ENCODE measurements at places on chromosomes 16 and 17.

DNA sequence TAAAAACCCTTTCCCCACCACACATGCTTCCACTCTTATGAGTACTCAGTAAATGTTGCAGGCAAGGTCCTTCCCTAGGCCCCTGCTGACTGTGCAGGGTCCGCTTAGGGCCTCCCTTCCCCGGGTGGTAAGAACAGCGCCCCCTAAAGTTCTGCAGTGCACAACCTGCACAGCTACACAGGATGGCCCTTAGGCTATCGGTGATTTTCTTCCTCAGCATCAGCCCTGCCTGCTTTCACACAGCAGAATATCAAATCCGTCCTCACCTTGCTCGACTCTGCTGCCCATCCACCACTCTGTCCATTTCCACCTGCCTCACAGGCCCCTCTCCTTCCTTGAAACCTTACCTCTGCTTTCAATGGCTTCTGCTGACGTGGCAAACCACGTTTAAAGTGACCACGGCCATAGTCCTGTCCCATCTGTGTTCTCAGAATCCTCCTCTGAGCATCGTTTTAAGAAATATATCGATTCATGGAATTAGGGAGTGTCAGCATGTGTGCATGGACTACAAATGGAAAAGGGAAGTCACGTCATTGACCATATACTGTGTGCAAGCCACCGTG is 51.4 kb upstream of the TMEM132E start:
- DNase-seq: no peak

- no peak for DNase-seq
Observed at GRCh38 chr17:44960691-44961090, 7.4 kb downstream of the C1QL1 start.

DNA sequence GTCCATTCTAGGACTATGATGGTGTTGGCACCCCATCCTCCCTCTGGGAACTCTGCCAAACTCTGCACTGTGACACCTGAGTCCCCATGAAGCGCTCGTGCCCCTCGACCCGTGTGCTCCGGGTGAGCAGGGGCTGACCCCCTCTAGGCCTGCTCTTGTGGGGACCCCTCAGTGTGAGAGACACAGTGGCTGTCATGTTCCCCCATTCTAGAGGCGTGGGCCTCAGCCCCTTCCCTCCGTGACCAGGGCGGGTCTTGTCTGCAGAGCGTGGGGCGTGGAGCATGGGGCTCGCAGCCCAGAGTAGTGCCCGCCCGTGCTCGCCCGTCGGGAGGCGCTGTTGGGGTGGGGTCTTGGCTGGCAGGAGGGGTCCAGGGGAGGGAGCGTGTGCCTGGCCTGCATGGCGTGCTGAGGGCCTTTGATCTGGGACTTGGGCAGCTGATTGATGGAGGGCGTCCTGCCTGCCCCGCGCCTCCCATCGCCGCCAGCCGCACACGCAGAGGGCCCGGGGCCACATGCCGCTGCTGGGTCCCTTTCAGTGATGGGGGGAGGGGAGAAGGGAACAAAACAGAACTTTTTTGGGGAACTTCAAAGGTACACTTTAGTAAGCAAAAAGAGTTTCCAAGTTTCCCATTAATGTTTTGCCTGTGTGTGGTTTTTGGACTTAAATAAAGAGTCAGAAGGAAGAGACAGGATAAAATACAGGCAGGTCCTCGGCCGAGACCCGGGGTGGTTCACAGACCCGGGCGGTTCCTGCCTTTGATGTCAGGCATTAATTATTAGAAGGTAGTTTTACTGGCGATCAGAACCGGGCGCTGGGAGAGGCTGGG is 22.5 kb downstream of the CENPX start:
- DNase-seq: no peak

DNA sequence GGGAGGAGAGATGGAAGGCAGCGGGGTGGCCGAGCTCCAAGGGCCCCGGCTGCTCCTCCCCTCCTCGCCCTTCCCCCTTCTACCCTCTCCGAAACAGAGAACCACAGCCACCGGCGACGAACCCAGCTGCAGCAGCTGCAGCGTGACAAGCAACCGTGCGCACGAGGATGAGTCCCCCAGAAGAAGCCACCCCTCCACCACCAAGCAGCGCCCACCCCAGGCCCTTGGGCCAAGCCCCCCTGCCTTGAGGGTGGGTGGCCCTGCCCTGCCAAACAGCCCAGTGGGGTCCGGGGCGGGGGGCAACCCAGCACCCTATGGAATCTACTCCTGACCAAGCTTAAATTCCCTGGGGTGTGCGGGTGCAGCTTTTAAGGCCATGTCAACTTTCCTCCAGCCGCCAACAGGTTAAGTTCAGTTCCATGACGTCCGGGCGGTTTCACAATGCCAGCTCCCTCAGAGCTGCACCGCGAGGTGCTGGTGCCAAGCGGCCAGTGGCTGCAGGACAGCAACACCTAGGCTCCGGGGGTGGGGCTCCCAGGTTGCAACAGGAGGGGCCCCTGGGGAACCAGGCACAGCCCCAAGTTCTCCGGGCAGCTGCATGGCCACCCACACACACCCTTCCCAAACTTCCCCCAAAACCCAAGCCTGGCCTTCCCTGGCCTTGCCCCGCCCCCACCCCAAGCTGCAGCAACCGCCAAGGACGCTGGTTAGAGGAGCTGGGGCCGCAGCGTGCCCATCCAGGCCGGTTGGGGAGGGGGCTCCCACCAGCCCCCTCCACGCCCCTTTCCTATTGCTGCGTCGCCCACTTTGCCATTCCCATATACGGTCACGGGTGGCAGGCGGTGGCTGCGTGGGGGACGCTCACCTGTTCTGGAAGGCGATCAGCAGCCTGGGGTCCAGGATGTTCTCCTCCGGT is 2.0 kb downstream of the CBX4 start:
- no peak for DNase-seq

- no peak for DNase-seq
Observed at GRCh38 chr16:80743273-80743672, 61.1 kb downstream of the CDYL2 start.

DNA sequence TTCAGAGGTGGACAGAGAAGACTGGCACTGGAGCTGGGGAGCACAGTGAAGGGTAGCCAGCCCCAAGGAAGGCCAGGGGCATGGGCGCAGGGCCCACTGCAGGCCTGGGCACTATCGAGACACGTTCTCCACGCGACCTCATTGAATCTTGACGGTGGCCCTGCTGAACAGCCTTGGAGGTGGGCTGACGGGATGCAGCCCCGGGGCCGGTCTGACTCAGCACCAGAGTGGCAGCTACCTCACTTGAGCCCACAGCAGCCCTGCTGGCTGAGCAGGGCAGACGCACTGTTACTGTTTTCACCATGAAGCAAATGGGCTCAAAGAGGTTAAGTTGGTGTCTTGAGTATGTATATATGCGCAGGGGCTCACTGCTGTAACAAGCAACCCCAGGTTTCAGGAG is 78.8 kb upstream of the FOXF1 start:
- DNase-seq: no peak

DNA sequence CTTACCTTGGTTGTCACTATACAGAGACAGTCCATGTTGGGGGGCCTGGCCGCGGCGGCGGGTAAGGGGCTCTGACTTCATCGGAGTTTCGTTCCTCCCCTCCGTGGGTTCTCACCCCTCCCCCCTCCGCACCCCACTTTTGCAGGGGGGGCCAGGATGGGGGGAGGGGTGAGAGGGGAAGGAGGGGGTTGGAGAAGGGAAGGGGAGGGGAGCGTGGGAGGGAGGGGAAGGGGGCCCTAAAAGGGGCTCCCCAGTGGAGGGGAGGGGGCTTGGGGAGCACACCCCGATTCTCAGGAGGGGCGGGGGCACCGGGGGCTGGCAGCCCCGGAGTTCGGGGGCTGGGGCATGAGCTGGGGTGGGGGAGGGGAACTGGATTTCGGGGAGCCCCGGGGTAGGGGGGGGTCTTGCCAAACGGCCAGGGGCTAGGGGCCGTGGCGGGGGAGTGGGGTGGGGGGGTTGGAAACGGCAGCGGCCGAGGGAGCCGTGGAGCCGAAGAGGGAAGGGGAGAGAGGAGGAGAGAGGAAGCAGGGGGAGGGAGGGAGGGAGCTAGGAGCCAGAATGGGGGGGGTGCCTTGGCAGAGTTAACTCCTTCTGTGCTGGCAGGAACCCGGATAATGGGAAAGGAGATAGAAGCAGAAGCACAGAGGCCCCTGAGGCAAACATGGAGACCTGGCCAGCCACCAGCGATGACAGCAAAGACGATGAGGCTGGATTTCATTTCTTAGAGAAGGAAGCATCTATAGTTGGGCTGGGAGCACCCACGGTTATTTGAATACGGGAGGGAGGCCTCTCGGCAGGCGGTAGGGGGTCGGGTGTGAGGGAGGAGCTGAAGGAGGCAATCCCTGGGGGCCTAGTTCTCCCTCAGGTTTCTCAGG is 2.3 kb downstream of the DLG4 start:
- DNase-seq: no peak

DNA sequence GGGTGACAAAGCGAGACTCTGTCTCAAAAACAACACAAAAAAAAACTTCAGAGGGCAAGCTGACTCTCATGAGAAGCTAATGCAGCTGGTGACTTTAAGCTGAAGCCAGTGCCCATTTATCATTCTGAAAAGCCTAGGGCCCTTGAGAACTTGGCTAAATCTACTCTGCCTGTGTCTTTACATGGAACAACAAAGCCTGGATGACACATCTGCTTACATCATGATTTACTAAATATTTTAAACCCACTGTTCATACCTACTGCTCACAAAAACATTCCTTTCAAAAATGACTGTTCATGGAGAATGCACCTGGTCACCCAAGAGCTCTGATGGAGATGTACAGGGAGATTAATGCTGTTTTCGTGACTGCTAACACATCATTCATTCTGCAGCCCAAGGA is 6.1 kb upstream of the ALOX12 start:
- DNase-seq: no peak

- no peak for DNase-seq
Observed at GRCh38 chr17:48295362-48296288, 134.4 kb downstream of the SKAP1 start.

- DNase-seq: no peak
Observed at GRCh38 chr17:38558728-38559050, 47.1 kb downstream of the SRCIN1 start.

- DNase-seq: no peak
Observed at GRCh38 chr16:17801068-17801467, 330.3 kb upstream of the XYLT1 start.

- DNase-seq: no peak
Observed at GRCh38 chr17:34307110-34307509, 12.1 kb upstream of the CCL8 start.

DNA sequence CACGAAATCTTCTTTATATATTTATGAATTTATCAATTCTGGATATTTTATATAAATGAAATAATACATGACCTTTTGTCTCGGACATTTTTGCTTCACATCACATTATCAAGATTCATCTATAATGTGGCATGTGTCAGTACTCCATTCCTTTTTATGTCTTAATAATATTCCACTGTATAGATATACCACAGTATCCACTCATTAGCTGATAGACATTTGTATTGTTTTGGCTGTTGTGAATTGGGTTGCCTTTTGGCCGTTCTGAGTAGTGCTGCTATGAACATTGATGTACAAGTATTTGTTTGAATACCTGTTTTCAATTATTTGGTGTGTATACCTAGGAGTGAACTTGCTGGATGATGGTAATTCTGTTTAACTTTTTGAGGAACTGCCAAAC is 323.8 kb upstream of the CA10 start:
- DNase-seq: no peak

GRCh38 chr16:52535076-52535475 is 11.9 kb downstream of the TOX3 start:
- DNase-seq: no peak

DNA sequence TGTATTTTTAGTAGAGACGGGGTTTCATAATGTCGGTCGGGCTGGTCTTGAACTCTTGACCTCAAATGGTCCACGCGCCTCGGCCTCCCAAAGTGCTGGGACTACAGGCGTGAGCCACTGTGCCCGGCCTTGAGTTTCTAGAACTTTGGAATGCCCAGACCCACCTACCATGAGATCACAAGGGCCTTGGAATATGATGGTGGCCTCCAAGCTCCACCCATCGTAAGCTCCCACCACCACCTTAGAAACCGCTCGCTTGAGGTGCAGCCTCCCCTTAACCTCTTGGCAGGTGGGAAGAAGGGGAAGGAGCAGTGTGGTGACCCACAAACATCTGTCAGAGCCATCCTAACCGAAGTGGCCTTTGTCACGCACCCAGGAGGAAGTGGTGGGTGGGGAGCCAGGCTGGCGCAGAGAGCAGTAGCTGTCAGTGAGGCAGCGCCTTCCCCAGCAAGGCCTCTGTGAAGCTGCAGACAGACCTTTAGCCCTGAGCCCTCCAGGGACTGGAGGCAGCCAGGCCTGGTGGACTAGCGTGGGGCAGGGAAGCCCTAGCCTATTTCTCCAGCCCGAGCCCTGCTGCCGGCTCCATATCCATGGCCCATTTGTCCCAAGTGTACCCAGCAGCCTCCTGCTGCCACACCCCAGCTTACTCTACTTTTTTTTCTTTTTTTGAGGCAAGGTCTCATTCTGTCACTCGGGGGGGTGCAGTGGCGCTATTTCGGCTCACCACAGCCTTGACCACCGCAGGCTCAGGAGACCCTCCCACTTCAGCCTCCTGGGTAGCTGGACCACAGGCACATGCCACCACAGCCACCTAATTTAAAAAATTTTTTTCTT is 13.1 kb upstream of the SEPHS2 start:
- DNase-seq: no peak

- no peak for DNase-seq
Observed at GRCh38 chr17:80593181-80593580, 48.5 kb downstream of the RPTOR start.

DNA sequence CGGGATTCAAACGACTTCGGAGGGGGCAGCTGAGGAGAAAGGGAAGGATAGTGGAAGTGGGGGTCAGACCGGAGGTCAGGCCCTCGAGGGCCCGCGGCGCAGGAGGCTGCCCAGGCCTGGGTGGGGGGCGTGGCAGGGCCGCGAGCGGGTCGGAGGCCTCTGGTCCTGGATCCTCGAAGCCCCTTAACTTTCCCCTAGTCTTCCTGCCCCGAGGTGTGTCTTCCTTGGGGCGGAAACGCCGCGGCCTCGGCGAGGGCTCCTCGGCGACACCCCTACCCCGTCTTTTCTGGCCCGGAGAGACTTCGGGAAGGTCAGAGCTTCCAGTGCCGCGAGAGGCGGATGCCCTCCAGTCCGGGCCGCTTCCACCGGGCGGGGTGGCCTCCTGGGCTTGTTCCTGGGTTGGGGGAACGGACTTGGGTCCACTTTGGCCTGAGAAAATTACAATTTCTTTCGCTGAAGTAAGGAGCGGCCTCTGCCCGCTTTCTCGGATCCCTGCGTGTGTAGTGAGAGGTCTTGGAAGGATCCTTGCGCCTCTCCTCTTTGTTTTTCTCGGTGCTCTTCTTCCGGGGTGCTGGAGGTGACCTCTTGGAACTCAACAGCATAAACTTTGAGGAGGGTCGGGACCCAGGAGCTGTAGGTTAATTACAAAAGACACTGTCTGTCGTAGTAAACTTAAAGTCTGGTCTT is 491 bp downstream of the IST1 start:
- DNase-seq: peak; percentile 26

GRCh38 chr17:78723001-78723796 is 58.9 kb downstream of the CYTH1 start:
- DNase-seq: no peak

- DNase-seq: no peak
Observed at GRCh38 chr16:82260212-82260795, 90.3 kb upstream of the MPHOSPH6 start.

- no peak for DNase-seq
Observed at GRCh38 chr16:22353933-22354541, 20.4 kb downstream of the CDR2 start.

GRCh38 chr17:64328859-64329531 is 61.7 kb downstream of the PECAM1 start:
- no peak for DNase-seq

- DNase-seq: no peak
Observed at GRCh38 chr17:56434610-56435009, 158.9 kb upstream of the NOG start.

- DNase-seq: no peak
Observed at GRCh38 chr17:73740370-73740769, 96.1 kb upstream of the SDK2 start.
